ENCODE measurements at places on chromosomes 6 and 20.

GRCh38 chr20:19883501-19883900 is 125.4 kb downstream of the RIN2 start:
- DNase-seq: no peak

GRCh38 chr6:88945415-88946008 is 17.9 kb downstream of the RNGTT start:
- DNase-seq: no peak

DNA sequence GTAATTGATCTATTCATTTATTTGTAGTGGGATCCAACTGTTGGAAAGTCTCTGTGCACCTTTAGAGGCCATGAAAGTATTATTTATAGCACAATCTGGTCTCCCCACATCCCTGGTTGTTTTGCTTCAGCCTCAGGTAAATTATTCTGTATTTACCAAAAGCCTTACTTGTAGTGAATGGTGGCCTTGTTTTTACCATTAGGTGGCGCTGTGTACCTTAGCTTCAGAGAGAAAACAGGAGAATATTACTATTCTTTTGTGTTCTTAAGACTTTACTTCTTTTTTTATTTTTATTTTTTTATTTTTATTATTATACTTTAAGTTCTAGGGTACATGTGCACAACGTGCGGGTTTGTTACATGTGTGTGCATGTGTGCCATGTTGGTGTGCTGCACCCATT is 23.7 kb downstream of the PEX7 start:
- no peak for DNase-seq

- no peak for DNase-seq
Measured at GRCh38 chr20:23119456-23120216, 33.5 kb upstream of the CD93 start.

- DNase-seq: no peak
Measured at GRCh38 chr6:155219858-155220301, 43.9 kb upstream of the CLDN20 start.

DNA sequence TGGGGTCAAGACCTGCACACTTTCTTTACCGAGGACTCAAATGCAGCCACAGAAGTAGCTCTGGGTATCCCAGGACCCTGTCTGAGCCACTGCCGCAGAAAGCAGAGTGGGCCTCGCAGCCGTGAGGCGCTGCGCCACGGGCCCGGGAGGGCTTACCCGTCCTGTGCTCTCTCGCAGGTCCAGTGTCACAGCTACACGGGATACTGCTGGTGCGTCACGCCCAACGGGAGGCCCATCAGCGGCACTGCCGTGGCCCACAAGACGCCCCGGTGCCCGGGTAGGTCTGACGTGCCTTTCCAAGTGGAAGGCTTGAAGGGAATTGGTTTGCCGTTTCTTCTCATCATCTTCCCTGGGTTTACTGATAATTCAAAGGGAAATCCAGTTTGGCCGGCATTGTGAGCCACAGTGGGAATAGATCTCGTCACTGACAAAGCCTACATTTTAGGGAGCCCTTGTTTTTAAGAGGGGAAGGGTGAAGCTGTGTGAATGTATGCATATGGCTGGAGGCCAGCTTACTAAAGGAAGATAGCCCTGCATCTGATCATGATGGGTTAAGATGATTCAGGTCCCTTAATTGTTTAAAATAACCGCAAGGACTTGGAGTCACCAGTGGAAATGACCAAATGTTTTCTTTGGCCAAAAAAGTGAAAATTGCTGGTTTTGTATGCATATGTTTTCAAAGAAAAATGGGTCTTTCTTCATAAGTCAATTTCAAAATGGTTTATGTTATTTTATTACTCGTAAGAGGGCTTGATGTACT is 86.6 kb downstream of the SMOC2 start:
- no peak for DNase-seq

Measured in GOT3 (cell line).